ENCODE measurements at places on chromosomes 4 and X.

DNA sequence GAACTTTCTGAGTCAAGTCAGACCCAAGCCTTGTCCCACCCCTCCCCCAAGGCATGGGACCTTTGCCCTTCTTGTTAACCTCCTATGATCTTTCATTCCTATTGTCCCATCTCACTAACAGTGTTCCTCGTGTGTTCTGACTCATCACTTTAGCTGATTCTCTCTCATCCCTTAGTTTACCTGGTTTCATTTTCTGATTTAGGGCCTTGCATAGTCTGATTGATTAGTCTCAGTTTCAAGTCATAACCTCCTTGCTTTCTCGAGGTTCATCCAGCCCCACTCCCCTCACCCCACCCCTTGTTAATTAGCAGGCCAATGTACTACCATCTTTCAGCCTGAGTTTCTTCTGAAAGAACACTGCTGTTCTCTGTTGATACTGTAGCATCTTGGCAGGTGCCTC lies 517.4 kb downstream of the RPA4 start:
- no peak for DNase-seq

DNA sequence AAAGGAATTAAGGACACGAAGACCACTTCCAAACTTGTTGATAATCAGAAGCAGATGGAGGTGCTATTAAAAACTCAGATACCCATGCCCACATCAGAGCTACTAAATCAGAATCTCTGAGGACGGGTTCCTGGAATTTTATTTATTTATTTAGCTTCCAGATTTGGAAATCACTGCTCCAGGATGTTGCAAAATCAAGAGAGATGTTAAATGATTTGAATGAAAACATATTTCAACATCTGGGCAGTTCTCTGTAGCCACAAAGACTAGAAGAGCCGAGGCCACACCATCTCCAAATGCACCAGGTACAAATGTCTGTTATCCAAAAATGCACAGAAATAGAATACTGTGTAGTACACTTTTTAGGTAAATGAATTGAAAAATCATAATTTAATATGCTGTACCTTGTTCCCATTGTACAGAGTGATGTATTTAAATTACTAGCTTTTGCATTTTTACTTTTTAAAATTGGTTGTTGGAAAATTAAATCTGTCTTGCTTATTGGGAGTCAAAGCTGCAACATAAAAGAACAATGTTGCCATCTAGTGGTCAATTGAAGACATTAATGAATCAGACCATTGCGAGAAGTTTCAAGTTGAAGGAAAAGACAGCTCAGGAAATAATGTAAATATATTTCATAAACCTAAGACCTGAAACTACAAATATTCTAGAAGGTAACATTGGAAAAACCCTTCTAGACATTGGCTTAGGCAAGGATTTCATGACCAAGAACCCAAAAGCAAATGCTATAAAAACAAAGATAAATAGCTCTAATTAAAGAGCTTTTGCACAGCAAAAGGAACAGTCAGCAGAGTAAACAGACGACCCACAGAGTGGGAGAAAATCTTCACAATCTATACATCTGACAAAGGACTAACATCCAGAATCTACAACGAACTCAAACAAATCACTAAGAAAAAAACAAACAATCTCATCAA lies 151.3 kb upstream of the TTC29 start:
- DNase-seq, result peak; percentile 71

DNA sequence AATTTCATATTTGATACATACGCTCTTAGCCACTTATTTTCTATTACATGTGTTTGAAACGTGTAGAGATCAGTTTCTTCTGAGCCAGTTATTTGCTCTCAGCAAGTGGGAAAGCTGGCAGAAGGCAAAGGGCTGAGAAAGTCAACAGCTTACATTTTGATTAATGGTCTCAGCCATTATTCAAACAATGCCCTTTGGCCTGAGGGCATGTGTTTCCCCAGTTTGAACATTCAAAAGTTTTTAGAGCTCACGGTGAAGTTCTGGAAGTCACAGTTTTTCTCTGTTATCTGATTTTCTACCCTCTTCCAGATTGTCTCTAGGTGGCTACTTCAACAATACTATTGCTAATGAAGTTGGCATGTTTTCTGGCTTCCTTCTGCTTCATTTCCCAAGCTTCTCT lies 591.8 kb upstream of the CPEB2 start:
- DNase-seq, result no peak

DNA sequence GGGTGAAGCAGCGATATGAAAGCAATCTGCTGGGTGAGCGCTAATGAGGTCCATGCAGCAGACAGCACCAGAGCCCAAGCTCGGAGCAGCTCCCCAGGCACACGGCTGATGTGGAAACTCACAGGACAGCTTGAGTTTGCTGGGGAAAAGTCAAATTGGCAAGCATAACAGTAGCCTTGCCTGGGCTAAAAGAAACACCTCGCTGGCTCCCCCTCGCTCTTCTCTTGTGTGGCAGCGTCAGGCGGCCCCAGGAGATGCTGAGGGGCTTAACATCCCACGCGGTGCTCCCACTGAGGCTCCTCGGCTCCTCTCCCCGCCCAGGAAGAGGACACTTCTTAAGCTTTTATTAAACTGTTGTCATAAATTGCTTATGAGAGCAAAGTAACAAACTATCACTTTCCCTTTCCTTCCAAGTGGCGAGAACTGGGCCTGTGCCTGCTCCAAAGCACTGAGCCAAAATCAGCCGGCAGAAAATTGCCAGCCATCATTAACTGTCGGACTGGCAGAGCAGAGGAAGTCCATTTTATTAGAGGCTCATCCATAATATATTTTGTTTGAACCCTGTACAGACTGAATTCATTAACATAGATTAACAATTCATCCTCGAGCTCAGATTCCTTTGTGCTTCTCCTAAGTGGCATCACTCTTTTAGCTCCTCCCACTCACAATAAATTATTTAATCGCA lies 111.4 kb downstream of the TSPAN5 start:
- peak; percentile 90 for DNase-seq

DNA sequence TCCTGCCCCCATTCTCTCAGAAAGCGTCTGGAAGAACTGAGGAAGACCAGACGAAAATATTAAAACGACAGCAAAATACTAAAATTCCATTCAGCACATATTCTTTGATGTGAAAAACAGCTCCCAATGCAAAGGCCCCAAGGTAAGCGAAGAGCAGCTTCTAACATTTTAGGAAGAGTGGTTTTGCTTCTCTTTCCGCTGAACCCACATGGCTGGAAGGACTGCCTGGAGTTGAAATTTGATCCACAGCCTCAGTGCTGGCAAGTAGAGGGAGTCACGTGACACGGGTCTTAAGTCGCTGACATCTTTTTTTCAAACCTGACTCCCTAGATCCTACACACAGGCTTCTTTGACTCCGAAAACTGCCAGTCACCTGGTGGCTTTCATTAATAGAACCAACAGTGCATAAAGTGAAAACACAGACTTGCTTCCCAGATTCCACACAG lies at the start of gene FAM13A:
TSS of gene FAM13A (minus strand) at position 233 of the 446 bp plus-strand sequence. CDS start at position 12, 221 bp downstream.
- peak; percentile 90 for DNase-seq

DNA sequence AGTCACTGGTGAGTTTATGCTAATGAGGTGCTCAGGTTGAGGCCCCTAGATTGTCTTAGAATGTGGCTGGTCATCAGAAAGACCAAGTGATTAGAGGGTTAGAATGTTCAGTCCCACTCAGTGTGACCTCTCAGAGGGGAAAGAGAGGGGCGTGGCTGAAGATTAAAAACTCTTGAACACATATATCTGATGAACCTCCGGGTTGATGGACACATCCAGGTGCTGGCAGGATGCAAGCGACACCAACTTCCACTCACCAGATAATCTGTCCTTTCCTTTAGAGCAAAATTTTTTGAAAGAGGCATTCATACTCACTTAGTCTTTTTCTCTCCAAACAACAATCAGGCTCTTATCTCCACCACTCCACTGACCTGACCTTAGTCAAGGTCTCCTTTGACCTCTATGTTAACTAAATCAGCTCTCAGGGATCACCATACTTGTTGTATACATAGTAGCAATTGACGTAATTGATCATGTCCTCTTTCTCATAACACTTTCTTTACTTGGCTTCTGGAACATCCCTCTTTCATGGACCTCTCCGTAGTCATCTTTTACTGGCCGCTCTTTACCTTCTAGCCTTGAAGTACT lies 14.2 kb downstream of the FAM47E start:
- no peak for DNase-seq

Data from A673 (cell line).